Aorta (tissue), 5 donors: ENCODE measurements at places on chromosomes 12 and 14. TPM values are rescaled to one million over a fixed set of nuclear protein-coding genes. Genes with fewer than 3 reads are reported as not detected.

DNA sequence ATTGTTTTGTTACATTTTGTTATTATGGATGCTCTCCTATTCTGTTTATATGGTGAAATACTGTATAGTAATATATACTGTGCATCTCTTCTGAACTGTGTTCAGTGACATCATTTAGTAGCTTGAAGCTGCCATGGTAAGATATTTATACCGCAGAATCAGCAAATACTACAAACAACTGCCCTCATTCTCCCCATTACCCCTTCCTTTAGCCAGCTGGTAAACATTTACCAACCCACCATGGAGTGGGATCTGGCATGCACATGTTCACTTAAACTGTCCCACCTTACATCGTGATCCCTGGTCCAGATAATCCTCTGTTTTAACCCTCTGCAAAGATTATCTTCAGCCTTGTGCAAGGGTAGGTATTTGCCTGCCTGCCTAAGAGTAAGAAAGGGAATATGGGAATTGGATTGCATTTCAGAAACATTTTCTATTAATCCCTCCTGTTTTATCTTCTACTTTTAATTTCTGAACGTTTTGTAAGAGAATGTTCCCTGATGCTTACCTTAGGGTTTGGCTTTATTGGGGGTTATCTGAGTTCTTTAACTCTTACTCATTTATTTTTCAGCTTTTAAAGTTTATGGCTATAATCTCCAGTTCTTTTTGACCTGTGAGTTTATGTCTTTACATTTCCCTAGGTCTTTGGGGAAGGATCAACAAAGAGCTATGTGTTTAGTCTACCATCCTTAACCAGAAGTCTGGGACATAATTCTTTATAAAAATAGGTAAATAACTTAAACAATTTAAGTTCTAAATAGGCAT lies 46.5 kb downstream of the FBXO34 start:
- no peak for DNase-seq

The TMTC1 gene
- total RNA-seq: 69.4 TPM

The MANSC1 gene
- total RNA-seq: 38.1 TPM

DNA sequence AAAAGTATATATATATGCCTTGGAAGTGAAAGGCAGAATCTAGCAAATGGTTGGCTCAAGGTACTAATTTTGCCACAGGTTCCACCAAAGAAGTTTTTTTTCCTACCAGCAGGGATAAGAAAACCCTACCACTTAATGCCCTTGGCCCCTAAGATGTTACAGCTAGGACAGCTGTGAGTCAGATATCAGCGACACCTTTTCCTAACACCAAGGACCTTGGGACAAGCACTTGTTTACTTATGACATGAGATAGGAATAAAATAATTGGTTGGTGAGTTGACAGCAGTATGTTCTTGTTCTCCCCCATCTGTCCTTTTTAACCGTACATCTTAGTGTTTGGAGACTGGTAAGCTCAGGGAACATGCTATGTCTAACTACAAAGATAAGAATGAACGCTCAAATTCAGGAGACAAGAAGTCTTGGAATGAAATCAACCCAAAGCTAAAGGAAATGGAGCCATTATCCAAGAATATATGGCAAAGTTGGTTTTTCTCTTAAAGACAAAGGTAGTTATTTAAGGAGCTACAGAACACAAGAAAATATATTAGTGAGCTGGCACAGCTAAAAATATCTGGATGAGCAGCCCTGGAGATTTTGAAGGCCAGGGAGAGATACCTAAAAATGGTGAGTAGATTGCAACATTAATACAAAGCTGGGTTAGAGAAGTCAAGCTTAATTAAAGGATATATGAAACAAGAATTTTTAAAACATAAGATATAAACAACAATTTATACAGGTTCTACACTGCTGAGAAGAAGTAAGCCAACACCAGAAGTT lies 126.8 kb downstream of the TMTC1 start:
- no peak for DNase-seq

GRCh38 chr12:49527361-49528130 lies 11.3 kb upstream of the KCNH3 start:
- DNase-seq: no peak

DNA sequence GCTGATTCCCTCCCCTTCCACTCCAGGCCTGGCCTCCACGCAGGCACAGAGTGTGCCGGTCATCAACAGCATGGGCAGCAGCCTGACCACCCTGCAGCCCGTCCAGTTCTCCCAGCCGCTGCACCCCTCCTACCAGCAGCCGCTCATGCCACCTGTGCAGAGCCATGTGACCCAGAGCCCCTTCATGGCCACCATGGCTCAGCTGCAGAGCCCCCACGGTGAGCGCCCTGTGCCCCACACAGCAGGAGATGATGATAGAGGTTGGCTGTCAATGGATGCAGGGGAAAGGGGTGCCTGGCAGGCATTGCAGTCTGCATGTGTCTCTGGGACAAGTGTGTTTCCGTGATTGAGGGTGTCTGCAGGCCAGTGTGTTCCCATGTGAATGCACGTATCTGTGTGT lies 18.8 kb downstream of the C12orf43 start:
- DNase-seq: peak; percentile 68
